T1000 (cell line): ENCODE measurements at places on chromosomes 12 and 14.
A peak's percentile ranks its signal among the peaks of the same experiment; 100 is the strongest.

- DNase-seq: no peak
These were observed 9.8 kb downstream of the EPYC start for GRCh38 chr12:90995010-90995409.

- no peak for DNase-seq
These were observed 180.1 kb downstream of the DACT1 start for GRCh38 chr14:58817846-58818245.

GRCh38 chr12:45655186-45655585 lies 74.3 kb upstream of the ARID2 start:
- no peak for DNase-seq

DNA sequence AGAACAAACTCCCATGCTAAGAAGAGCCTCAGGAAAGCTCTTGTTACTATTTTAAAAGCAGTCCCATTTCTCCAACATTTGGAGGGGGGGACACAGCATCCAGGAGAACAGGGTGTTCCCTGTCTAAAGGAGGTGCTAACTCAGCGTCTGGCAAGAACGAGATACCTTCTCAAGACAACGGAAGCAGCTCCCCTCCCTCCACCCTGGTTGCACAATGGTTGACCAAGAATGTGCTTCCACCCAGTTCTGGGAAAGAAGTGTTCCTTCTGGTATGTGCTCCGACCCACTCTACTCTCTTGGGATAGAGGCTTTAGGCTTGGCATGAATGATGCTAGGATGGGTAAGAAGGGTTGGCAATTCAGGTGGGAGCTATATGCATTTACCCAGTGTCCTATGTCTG lies 1.5 kb upstream of the KRT6A start:
- no peak for DNase-seq

DNA sequence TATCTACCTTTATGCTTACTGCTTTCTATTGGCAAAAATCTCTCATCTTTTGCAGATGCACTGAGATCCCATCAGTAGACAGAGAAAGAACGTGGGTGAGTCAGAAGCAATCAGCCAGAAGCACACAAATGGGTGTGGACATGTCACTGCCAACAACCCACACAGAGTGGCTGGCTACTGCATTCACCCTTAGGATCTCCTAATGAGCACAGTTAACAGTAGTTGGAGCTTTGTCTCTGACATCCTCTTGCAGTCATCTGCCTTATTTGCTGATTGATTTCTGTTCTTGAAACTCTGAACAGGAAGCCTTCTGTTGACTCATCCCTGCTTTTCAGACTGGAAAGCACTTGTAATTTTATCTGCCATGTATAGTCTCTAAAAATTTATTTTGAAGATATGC lies 117.2 kb downstream of the RGS6 start:
- DNase-seq: no peak

DNA sequence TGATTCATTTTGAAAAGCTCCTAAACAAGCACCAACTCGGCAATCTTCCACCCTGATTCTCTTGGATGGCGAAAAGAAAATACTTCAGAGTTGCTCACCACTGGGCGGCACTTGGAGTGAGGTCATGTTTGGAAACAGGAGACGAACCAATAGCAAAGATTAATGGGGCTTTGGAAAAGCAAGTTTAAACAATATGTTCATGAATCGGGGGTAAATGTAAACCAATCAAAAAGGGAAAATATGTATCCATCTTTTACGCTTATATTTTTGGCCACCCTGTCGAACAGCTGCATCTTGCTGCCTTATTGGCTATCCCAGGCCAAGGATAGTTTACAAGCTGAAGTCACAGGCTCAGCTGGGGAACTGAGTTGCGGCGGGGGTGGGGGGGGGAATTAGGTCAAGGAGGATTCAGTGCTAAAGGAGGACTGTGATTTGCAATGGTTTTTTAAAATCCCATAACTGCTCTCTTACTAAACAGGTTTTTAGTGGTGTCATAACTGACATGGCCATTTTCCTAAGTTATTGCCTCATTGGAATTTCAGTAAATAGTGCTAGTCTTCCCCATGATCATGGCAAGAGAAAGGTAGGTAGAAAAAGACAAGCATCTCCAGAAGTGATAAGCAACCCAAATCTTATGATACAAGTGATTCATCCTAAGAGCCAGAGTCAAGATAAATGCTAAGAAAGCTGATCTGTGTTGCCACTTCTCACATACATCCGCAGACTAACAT lies 210.6 kb downstream of the PHLDA1 start:
- peak; percentile 46 for DNase-seq

DNA sequence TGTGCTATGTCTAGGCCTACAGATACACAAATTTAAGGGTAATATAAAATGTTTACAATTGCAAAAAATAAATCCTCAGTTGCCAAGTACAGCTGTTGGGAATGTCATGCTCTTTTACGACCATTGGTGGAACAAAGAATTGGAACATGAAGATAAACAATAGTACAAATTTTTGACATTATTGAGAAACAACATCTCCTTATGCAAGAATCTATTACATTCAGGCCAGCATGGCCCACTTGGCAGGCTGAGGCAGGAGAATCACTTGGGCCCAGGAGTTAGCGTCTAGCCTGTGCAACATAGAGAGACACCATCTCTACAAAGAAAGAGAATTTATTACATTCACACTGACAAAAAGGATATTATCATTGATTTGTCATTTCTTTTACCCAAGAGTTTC lies 135.9 kb upstream of the NTF3 start:
- no peak for DNase-seq

GRCh38 chr14:61691495-61691894 lies 3.8 kb upstream of the HIF1A start:
- no peak for DNase-seq

- DNase-seq: no peak
These were observed 93.9 kb upstream of the RASSF8 start for GRCh38 chr12:25864306-25865276.

- DNase-seq: no peak
These were observed 1.7 kb upstream of the ANKRD33 start for GRCh38 chr12:51886021-51886710.

DNA sequence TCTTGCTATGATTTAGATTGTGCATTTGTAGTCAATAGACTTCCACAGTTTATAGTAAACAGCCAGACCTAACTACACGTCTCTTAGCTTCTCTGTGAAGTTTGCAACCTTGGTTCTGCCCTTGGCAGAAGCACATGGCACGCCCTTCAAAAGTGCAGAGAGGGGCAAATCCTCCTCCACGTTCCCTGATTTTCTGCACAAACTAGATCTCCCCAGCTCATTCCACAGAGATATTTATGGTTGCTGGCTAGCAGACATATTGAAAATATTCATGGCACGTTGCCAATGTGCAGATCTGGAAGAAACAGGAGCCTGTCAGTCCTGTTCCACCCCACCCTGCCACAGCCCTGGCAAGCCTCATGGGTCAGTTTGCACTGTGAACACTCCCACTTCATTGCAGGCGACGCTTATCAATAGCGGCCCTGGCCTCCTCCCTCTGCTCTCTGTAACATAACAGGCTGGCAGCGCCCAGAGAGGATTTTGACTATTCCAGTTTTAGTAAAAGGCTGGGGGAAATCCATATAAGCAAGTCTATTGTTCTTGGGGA lies 6.5 kb upstream of the LGALS3 start:
- DNase-seq: no peak

DNA sequence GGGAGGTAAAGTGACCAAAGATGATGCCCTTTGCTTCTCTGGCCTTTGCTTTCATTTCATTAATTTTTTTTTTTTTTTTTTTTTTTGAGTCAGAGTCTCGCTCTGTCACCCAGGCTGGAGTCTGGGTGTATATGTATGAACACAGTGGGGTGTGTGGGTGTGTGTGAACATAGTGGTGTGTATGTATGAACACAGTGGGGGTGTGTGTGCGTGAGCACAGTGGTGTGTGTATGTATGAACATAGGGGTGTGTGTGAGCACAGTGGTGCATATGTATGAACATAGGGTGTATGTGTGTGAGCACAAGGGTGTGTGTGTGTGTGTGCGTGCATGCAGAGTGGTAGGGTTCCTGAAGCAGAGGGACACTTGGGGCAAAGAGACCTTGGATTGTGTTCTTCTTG lies 9.6 kb downstream of the KLC1 start:
- no peak for DNase-seq

DNA sequence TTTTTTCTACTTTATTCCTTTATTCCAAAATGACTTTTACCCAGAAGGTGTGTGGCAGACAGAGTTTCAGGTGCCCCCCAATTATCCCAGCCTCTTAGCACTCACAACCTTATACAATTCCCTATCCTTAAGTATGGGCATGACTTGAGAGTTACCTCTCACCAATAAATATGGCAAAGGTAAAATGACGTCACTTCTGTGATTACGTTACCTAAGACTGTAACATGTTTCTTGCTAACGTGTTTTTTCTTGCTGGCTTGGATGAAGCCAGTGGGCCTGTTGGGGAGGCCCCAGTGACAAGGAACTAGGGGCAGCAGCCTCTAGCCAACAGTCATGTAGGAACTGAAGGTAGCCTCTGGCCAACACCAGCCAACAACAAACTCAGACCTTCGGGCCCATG lies 13.3 kb upstream of the TUNAR start:
- DNase-seq: no peak

GRCh38 chr12:52730793-52731192 lies 27.5 kb upstream of the KRT77 start:
- DNase-seq: no peak

DNA sequence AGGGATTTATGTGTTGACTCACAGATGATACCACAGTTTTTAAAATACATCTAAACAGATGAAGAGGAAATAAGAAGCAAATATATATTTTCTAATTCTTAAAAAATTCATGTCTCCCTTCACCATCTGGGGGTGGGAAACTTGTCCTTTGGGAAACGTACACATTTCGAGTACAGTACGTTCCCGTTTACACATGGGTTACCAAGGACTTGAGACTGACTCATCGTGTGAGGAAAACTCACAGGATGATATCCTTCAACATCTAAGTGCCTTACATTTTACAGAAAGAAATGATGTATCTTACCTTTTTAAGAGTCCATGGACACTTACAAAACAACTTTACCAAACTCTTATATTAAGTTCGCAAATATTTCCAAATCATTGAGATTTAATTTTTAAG lies 16.0 kb upstream of the FBLN5 start:
- DNase-seq: no peak

DNA sequence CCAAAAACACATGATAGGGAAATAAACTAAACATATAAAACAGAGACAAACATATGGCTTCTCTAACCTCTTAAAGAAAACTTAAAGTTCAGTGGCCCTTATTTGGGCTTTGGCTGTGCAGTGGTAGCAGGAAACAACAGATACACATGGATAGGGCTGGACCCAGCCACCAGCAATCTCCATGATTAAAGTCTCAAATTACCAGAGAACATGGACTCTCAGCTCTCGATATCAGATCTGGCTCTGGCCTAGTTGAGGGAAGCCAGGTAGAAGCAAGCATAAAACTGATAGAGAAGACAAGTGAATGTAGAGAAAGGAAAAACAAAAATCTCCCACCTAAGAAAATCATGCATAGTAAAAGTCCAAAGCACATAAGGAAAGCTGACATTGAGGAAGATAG lies 164.8 kb downstream of the ITPR2 start:
- no peak for DNase-seq

DNA sequence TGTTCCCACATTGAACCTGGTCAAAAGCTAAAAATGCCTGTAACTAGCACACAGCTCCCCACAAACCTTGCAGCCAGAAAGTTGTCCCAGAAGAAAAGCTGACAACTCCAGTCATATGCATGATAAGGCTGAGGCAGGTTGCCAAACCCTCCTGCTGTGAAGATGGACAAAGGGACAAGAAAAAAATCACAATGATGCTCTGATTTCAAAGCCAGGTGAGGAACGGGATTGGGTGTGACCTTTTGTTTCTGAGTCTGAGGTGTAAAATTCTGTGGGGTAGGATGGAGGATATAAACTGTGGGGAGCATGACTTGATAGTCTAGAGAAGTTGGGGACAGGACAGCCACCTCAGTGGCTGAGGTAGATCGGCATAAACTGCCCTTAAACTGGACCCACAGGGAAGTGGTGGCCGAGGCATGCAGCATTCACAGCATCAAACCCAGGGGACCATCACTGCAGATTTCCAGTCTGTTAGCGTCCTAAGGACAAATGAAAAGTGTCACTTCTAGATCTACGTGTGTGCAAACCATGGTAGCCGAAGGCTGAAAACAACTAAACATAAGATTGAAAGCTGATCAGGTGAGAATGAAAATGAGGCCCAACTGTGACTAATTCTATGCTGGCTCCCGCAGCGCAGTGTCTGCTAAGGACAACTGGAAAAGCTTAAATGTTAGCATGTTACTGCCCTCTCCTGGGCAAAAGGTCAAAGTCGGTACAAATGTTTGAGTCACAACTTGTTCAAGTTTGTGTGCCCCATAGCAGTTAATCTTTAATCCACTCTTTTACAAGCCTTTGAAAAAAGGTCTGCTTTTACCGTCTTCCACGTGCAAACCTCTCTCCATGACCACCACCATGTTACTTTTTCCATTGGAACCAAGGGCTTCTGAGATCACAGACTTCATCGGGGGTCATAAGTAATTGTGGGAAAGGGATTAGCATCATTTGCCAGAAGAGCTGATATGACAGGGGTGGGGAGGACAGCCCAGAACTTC lies 39.8 kb downstream of the GRIN2B start:
- DNase-seq: peak; percentile 47

GRCh38 chr14:49768301-49769121 lies 558 bp downstream of the KLHDC2 start:
- peak; percentile 44 for DNase-seq

GRCh38 chr12:91896286-91897024 lies 249.2 kb downstream of the BTG1 start:
- no peak for DNase-seq

DNA sequence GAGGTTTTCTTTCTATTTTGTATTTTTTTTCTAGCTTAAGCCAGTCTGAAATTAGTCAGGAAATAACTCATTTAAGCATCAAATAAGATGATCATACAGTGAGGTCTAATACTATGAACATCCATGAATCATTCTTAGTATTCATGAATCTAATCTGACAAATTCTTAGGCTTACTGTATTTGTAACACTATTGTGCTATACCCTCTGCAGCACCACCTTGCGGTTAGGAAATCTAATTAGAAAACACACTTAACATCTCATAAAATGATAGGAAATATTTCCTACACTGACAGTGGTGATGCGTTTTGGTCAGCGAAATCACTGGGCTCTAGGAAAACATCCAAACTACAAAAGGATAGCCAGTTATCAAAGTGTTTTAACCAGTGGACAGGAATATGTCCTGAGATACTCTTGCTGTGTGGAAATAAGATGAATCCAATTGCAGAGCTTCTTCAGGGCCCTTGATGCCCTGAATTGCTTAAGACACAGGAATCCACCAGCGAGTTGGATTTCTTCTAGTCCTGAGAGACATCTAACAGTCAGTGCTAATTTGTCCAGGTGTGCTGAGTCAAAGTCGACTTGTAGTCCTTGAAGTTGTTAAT lies 109.3 kb upstream of the MYF6 start:
- DNase-seq: no peak
